ENCODE measurements at places on chromosomes 5 and 9.

DNA sequence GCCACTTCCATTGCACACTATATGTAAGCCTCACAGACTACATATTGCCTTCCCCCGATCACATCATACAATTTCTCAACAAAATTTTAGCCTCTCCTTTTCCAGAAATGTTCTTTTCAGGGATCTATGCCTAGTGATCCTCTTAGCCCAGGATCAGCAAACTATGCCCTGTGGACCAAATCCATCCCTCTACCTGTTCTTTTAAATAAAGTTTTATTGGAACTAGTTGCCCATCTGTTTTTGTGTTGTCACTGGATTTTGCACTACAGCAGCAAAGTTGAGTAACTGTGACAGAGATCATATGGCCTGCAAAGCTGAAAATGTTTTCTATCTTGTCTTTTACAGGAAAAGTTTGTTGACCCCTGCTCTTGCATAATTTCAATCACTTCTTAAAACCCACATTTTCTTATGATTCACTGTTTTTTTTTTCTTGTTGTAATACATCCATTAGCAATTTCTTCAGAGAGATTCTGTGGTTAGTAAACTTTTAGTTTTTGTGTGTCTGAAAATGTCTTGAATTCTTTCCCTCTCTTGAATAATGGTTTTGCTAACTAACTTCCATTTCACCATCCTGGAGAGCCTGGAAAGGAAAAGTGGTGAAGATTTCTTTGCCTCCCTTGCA lies 7.1 kb downstream of the TXNDC8 start:
- no peak for DNase-seq

DNA sequence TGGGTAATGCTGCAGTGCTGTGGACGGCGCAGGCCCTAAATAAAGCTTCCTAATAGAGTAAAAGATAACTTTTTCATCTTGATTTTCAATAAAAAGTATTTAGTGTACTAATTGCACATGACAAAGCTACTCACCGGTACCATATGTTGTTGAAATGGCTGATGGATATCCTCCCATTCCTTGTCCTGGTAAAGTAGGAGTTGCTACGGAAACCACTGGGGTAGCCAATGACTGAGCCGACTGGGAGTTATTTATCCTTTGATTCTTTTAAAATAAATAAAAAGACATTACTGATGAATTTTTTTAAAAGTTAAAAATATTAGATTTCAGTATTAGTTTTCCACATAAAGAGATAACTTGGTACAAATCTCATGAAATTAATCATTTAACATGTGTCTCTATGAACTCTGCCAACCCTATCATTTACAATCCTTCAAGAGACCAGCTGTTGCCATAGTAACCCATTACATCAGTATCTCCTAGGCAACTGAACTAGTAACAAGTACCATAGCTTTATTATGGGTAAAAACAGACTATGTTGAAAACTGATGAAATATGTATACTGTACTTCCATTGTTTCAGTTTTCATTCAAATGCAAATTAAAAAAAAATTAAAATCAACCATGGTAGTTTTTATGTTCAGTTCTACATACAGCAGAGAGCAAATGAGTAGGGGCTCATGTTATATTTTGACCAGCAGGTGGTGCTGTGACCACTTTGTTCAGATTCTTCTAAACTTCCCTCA lies 153.7 kb downstream of the MEF2C start:
- DNase-seq: peak; percentile 30

DNA sequence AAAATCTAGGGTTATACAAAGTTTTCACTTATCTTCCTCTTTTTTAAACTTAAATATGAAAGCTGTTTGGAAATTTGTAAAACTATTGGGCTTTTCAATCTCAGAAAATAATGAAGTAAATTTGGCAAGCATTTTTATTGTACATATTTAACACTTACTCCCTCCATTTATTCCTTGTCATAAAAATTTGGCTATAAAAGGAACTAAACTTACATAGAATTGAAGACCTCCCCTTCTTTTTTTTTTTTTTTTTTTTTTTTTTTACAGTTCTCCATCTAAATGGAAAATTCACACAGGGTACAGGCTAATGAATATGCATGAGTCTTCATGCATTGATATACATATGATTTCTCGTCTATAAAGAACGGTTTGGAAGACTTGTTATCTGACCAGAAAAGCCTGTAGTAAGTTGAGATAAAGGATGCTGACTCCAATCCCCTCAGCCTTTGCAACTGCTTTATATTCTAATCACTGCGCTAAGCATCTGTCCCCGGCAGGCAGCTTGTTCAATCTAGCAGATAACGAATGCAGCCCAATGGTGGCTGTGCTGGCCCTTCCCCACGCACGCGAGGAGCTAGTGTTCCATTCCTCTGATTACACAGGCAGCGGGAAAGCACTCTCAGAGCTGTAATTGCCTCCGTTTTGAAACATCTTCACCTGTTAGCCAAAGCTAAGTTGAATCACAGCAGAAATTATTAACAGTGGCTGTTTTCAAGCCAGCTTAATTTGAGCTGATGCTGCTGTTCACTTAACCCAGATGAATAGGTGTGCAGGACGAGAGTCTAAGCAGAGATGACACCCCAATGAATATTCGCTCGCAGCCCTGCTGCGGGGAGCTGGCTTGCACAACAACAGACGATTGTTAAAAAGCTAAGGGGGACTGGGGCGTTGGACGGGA lies 453.8 kb upstream of the ZNF608 start:
- DNase-seq: no peak

DNA sequence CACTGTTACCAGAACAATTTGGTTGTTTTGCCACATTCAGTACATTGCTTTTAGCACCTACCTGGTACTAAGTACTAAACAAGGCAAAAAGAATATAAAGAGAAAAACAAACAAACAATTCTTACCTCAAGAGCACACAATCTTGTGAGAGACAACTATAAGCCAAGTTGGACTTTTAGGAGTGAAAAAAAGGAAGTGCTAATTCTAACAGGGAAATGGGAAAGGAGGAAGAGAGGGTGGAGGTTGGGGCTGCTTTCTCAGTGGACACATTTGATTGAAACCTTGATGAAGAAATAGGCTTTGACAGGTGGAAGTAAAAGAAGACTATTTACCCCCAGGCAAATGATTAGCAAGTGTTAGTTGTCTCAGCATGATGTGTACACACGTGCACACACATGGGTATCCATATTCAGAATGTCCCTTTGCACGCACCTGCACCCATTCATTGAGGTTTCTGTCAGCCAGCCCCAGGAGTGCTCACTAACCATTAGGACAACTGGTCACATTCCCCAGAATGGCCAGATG lies 302.6 kb downstream of the ACTL7B start:
- no peak for DNase-seq

- DNase-seq: no peak
Observed at GRCh38 chr5:164680812-164681520, 1175.5 kb downstream of the MAT2B start.
